ENCODE measurements at places on chromosomes 2 and 18.

DNA sequence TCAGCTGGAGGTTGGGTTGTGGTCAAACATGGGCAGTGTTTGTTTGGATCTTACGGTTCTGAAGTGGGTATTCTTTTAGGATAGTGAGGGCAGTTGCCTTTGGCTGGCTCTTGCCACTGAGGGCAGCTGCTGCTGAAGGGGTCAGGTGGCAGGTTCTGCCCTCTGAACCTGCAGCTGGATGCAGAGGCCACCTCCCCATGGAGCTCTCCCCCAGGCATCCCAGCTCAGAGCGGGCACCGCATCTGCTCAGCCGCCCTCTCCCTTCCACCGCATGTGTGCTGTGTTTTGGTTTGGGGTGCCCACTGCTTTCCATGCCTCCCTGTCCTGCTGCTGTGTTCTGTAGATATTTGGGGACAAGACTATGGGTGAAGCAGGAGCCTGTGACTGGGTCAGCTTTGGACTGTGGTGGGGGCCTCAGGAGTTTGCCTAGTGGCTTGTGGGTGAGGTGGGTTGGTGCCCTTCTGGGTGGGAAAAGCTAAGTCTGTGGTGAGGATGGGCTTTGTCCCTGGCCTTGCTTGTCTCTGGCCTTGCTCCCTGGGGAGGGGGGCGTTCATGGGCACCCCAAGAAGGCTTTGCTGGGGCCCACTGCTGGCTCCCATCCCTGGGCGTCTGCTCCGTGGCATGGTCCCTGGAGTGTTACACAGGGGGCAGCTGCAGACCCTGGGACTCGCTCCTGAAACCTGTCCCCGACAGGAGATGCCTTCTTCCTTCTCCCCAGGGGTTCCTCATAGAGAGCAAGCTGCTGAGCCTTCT, 28.5 kb downstream of the OTOF start:
- no peak for DNase-seq

GRCh38 chr2:158936978-158937377, 31.5 kb upstream of the TANC1 start:
- peak; percentile 73 for DNase-seq

DNA sequence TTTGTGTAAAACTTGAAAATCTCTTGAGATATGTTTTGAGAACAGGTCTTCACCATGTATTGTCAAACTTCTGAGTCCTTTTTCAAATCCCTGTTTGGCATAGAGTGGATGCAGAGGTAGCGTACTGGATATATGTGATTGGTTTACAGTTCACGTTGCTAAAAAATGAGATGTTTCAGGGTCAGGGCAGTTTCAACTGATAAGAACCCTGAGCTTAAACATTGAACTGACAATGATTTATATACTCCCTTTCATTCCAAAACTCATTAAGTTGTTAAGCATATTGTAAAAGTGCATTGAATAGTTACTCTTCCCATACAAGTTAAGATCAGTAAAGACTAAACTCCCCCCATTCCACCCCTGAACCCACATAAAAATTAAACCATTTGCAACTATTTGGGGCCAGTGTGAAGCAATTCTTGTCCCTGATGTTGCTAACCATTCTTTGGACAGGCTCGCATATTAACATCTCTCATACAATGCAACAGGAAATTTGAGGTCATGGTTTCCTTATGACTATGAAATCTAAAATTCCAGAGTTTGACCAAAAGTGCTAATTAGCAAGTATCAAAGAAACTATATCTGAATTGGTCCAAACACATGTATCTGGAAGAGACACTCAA, 470.9 kb upstream of the ACVR2A start:
- no peak for DNase-seq

DNA sequence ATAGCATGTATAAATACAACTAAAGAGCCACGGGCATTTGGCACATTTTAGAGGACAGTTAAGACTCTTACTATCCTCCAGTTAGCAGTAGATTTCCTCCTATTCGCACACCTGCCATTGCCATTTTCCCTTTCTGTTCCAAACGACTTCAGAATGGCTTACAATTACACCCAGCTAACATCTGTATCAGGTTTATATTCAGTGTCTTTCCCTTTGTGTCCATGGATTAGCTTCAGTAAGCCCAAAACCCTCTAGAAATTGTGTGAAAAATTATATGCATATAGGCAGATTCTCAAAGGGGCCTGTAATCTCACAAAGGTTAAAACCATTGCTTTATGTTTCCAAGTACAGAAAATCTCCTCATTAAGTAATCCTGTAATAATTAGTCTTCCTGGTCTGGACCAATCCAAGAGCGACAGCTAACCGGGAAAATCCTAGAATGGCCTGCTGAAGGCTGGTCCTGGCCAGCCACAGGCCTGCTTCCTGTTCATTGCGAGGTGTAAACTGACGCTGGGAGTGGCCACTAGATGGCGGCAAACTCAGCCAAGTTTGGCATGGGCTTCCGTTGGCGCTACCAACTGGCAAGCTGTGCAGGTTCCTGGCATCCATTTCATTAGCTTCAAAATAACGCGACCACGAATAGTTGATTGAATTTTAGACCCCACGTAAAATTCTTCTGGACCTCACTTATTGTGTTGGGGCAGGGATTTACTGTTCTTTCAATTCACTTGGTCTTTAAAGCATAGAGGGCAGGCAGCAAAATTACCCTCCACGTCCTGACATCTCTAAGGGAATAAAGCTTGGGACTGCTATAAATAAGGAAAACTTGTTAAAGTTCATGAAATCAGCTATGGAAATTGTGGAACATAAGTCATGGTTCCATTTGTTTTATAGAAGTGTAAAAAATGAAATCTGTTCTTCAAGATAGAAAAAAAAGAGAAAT, 17.1 kb downstream of the ARHGAP25 start:
- DNase-seq: peak; percentile 83

DNA sequence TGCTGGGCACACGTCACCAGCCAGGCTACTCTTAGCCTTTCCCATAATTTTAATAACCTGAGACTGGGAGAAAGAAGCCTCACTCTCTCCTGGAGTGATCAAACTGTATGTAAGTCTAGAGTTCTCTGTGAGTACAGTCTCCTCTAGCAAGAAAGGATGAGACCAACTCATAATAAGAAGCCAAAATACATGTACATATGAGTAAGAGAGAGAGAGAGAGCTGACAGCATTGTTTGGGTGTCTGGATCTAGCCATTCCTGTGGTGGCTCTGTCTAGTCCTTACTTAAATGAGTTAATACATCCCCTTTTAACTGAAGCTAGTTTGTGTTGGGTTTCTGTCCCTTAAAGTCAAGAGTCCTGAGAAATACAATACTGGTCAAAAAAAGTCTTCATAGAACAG, 26.0 kb upstream of the ANXA4 start:
- DNase-seq: no peak

- DNase-seq: no peak
Observed at GRCh38 chr2:237326266-237327171, 87.4 kb downstream of the COL6A3 start.

GRCh38 chr2:136920652-136921333, 155.4 kb downstream of the THSD7B start:
- DNase-seq: no peak

GRCh38 chr2:104416339-104417000, 437.4 kb upstream of the POU3F3 start:
- no peak for DNase-seq

DNA sequence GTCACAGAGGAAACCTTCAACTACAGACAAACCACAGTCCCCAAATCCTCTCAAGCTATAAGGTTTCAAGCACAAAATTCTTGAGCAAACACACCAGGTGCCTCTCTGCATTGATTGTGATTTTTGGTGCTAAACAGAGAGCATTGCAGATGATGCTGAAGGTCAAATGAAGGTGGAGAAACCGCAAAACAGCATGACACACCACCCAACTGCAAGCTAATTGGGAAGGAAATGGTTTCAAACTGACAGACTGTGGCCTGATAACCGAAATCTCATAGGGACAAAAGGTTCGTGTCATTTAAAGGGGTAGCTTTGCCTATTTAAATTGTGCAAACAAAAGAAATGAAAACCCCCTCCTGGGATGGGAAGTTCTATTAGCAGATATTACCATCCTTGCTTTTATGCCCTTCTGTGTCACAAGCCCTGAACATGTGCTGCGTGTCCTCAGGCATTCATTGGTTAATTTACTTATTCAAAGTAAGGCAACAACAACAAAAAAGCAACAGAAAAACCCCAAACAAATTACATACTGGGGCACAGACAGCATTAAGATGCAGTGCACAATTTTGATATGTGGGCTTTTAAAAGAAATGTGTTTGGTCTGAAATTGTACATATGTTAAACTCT, 154.9 kb downstream of the AQP4 start:
- no peak for DNase-seq

DNA sequence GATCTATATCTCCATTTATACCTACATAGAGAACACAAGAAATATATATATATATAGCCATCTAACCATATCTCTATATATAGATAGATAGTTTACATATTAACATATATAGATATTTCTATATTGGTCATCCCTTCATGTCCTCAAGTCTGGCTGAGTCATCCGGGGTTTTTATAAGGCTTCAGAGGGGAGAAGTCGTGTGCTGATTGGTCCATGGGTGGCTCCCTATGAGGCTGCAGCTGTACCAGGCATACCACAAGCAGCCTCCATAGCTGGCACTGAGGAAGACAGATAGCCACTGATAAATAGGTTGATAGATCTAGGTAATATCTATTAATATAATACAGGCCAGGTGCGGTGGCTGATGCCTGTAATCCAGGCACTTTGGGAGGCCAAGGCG, 618.3 kb upstream of the SETBP1 start:
- DNase-seq: no peak

DNA sequence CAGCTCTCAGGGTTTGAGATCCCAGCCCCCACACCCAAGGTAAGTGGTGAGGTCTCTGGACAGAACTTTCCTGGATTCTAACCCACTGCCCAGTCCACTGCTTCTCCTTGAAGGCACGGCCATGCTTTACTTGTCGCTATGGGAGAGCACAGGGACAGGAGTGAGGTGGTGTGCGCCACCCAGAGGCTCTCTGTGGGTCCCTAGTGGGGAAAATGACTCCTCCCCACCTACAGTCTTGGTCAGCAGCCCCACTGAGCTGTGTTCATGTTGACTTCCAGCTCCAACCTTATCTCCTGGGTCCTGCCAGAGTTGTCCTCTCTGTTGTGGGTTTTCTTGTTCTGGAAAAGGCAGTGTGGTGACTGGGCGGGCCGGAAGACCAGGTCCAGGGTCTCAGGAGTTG, 11.1 kb downstream of the TET3 start:
- no peak for DNase-seq

DNA sequence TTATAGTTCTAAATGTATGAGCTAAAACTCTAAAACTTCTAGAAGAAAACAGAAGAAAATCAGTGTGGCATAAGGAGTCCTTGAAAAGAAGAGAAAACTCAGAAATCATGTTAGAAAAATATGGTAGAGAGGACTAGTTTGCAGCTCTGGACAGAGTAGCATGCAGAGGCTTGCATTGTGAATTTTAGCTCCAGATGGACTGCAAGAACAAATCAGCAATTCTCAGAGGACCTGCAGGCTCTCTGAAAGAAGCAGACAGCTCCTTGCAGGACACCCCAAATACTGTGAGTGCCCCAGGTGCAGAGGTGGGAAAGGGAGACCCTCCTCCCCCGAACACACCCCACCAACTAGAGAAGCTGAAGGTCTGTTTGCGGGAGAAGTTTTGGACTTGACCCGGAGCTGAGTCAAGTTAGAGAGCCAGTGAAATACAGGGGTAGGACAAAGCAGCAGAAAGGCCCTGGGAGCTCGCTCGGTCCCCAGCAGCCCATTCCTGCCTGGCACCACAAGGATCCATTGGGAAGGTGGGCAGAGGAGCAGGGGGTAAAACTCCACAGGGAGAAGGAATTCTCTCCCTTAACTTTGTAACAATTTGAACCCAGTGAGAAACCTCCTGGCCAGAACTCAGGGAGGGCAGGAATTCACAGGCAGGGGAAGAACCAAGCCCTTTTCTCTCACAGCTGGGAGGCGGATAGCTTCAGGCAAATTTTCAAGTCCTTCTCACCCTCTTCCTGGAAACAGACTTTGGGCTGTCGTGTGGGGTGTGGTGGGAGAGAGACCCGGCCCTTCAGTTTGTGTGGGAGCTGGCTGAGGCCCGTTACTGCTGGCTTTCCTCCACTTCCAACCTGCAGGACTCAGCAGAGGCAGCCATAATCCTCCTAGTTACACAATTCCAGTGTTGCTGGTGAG, 216.2 kb upstream of the SLC35G4 start:
- no peak for DNase-seq

DNA sequence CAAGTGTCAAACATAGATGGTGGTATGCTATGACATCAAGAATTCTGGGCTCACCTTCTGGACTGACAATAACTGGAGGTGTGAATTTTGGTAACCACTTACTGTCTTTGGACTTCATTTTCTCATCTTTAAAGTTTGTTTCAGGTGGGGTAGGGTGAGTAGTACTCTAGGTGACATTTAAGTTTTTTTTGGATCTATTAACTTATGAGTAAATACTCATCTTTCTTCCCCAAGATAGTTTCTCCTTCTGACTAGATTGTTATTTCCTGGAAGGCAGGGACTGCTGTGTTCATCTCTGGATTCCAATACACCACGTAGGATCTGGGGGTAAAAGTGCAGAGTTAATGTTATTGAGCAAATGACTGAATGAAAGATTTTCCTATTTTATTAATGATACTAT, 55.9 kb downstream of the ICOS start:
- no peak for DNase-seq

DNA sequence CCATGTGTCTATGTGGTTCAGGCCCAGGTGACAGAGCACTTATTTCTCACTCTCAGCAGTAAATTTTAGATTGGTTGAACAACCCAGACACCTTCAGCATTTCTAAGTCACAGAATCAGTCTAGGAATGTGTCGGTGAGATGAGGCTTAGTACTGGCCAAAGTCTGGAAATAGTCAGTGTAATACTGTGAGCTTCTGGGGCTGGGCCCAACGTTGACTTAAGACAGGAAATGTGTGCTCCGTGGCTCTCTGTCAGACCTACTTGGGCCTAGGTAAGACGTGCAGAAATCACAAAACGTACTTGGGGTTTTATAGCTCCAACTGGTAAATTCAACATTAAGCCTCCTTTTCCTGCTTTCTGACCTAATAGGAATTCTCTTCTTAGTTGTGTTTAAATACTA, 160.3 kb upstream of the COL3A1 start:
- DNase-seq: no peak

- no peak for DNase-seq
Observed at GRCh38 chr2:10380048-10380926, 67.8 kb downstream of the ODC1 start.

- DNase-seq: peak; percentile 44
Observed at GRCh38 chr18:59917422-59917821, 17.6 kb downstream of the PMAIP1 start.
